Kasumi-1 (cell line): ENCODE measurements at places on chromosomes 11 and 22.

DNA sequence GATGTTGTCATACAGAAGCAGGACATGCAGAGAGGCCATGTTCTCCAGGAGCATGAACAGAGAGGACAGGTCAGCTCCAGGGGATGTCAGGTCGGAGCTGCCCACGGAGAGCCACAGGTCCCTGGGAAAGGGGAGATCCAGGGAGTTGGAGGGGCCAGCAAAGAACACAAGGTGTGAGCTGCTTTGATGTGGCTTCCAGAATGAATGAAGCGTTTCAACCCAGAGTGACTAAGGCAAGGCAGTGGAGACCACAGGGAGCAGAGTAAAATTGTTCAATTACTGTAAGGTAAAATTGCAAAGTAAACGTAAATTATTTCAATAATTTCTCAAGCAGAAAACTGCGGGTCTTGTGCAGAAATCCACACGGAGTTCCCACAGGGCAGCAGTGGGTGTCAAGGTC, 5.6 kb upstream of the SCGB2A1 start:
- DNase-seq, result no peak

DNA sequence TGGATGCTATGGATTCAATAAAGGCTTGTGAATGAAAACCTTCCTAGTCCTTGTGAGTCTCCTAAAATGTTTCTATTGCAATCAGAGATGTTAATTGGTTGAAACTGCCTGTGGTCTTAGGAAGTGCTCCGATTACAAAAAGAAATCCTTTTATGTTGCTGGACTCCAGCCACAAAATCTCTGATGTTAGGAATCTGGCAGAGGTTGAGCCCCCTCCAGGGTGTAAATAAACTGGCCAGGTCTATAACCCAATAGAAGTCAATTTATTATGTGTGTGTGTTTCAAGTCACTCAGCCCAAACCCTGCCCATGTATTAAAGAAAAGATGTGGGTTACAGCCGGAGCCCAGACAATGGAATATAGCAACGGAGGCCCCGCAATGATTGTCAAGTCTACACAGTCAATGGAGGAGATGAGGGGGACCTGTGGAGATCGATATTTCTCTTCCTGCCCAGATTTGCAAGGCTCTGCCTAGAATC, 218.1 kb upstream of the SORL1-AS1 start:
- DNase-seq, result no peak

- DNase-seq, result no peak
Measured at GRCh38 chr11:84455691-84456090, 1169.5 kb upstream of the CCDC90B start.

GRCh38 chr11:47573321-47573720, 5.4 kb downstream of the KBTBD4 start:
- no peak for DNase-seq
